ENCODE measurements at places on chromosomes 13 and 19.
A peak's percentile ranks its signal among the peaks of the same experiment; 100 is the strongest.

- no peak for DNase-seq
Measured at GRCh38 chr13:73740666-73741065, 393.5 kb downstream of the KLF12 start.

DNA sequence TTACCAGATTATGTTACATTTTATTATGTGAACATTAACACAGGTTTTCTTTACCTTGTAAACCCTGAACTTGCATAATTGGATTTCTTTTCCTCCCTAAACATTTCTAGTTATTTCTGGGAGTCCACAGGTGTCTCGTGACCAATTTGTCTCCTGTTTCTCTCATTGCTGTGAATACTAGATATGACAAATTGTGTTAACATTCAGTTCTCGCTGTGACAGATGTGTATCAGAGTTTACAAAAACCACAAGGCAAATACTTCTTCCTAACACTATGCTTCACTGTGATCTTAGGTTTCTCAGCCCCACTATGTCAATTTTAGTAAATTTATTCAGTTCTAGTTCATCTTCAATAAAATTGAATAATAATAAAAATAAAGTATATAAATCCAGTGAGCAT lies 1554.9 kb downstream of the EFNB2 start:
- no peak for DNase-seq

DNA sequence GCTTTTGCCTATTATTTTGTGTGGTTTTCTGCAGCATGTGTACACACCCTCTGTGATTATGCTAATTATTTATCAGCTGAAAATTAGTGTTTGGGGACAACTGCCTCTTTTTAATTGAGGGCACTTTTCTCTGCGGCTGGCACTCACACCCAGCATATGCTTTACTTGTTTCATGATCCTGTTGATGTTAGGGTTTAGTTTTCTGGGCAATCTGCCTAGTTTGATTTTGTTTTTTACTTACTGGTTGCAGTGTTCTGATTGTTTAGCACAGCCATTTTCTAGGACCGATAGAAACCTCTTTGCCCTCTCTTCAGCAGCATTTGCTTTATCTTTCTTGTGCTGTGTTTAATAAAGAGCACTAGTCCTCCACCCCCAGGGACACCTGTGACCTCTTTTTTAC lies 161.6 kb downstream of the PAN3 start:
- no peak for DNase-seq

GRCh38 chr19:3365836-3366752 lies at the start of gene NFIC:
NFIC (plus strand) TSS chr19:3366583; CDS start chr19:3366637, 54 bp downstream.
- no peak for DNase-seq

- DNase-seq: no peak
Measured at GRCh38 chr13:110298505-110299282, 8.3 kb downstream of the COL4A1 start.

DNA sequence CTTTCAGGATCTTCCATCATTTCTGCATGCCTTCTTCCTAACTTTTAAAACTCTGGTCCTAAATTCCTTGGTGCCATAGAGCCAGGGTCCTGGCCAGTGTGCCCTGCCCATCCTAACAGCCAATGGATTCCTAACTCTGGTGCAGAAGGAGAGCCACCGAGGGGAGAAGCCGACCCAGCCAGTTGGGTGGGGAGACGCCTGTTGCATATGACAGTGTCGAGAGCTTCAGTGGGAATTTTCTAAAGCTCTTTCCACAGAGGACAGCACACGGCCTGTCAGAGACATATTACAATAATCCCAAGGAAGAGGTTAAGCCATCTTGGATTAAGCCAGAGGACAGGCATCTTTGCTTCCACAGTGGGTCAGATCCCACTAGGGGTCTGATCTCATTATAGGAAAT lies 180.4 kb downstream of the ZNF536 start:
- no peak for DNase-seq

DNA sequence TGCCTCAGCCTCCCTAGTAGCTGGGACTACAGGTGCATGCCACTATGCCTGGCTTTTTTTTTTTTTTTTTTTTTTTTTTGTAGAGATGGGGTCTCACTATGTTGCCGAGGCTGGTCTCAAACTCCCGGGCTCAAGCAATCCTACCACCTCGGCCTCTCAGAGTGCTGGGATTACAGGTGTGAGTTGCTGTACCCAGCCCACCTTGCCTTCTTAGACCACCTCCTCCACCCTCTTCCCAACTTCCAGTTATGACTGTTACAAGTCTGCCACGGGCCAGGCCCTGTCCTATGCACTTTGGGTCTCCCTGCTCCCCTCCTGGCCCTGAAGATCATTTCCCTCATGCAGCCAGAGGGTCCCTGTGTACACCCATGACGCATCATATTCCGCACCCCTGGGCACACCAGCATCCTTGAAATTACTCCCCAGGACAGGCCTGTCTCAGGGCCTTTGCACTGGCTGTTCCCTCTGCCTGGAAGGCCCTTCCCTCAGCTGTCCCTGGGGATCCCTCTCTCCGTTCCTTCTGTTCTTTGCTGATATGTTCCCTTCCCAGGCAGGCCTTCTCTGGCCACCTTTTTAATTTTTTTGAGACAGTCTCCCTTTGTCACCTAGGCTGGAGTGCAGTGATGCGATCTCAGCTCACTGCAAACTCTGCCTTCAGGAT lies 3.0 kb downstream of the LGALS4 start:
- DNase-seq: no peak

DNA sequence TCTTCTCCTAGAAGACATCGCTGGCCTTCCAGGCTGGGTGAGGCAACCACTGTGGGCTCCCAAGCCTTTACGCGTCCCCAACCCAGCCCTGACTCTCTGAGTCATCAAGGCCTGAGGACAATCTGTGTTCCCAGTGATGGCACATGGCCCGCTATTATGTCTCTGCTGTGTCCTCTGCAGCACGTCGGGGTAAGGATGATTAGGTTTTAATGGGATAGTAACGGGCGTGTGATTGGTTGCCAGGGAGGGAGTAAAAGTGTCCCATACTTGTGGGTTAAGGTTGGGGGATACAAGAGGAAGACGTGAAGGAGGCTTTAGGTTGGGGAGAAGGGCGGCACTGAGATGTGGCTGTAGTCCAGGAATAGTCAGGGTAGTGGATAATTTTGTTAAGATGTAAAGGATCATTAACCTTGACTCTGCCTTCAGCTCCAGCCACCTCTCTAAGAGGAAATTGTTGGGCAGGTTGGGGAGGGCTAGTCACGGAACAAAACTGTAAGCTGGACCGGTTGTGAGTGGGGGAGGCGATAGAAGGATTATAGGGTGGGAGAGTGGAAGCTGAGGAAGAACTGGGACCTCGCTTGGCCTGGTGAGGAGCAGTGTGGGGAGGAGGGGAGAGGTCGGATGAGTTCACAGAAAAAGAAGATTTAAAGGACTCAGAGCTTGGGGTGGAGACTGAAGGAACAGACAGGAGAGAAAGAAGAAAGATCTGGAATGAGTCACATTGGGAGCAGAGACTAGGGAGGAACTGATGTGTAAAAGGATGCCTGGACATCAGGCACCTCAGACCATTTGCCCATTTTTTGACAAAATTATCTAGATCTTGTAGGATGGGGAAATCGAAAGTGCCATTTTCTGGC lies 27.9 kb upstream of the IGFL1 start:
- DNase-seq: no peak

DNA sequence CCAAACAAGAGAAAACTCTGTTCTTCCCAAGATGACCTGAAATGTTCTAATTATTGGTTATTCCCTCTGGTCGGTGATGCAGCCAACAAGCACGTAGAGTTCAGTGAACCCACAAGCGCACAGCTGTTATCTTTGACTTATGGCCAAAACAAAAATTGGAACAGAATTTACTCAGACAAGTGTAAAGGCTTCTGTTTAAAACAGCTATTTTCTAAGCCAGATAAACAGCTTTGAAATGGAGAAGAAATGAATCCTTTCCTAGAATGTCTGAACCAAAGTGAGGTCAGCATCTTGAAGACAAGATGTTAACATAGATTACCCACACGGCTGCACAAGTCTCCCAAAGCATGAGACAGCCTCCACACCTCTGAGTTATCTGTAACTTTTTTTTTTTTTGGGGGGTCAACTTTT lies 669.2 kb downstream of the DIAPH3 start:
- no peak for DNase-seq

- DNase-seq: no peak
Measured at GRCh38 chr13:105906746-105907145, 628.7 kb downstream of the EFNB2 start.

GRCh38 chr13:50144246-50145160 lies 129.3 kb downstream of the KCNRG start:
- DNase-seq: no peak

DNA sequence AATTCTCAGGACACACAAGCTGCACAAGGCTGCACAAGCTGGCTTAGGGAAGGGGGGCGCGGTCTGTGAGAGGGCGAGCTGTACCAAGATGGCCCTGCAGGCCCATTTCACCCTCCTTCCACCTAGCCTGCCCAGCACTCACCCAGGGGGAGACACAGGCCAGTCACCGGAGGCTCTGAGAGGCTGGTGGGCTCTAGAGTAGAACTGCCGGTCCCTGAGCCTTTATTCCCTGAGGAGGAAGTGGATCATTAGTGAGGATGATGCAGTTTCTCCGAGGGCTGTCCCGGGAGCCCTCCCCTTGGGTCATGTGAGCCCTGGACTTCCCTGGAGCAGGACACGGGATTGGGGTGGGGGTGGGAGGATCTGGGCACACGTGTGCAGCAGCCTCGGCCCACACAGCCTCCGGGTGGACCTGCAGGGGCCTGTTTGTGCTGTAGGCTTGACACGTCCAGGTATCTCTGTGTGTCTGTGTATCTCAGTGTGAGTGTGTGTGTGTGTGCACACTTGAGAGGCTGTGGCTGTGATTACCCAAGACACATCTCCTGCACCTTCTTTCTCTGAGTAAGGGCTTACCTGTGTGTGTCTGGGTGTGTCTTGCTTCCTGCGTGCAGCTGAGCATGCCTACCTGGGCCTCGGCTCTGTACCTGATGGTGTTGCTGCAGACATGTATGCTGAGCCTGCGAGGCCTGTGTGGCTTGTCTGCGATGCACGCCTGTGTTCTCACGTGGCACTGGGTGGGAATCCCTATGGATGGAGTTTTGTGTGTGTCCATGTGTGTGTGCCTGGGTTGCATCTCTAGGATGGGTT lies at the start of gene ACP5:
ACP5 (minus strand) TSS at position 195 of the 807 bp plus-strand sequence. CDS start 328 bp downstream, outside the sequence.
- peak; percentile 46 for DNase-seq

- no peak for DNase-seq
Measured at GRCh38 chr19:7349231-7349591, 474 bp downstream of the ARHGEF18 start.

DNA sequence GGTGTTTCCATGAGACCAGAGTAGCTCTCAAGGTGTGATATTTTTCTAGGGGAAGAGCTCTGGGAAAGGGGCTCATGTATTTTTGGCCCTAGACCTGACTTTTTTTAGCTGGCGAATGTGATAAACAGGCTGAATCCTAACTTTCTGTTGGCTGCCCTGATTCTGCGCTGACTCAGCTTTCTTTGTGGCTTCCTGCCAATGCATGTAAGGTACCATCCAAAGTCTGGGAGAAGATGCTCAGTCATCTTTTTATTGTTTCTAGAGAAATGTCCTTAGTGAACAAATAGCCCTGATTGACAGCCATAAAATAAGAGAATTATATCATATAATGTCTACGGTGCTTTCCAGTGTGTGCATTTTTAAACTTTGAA lies 113.6 kb upstream of the MBNL2 start:
- DNase-seq: no peak

- DNase-seq: no peak
Measured at GRCh38 chr19:41552558-41552957, 23.4 kb upstream of the CEACAM21 start.

- no peak for DNase-seq
Measured at GRCh38 chr19:30144242-30144758, 202.3 kb downstream of the URI1 start.

GRCh38 chr13:111472559-111473460 lies 152.4 kb downstream of the TEX29 start:
- no peak for DNase-seq

DNA sequence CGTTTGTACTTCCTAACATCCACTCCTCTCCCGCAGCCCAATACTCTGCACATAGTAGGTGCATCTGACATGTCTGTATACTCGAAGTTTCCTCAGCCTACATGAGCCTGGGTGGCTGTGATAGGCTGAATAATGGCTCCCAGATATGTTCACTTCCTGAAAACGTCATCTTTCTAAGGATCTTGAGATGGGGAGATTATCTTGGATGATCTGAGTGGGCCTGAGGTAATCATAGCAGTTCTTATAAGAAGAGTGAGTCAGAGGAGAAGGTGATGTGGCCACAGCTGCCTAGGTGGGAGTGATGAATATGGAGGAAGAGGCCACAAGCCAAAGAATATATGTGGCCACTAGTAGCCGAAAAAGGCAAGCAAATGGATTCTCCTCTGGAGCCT lies 84.2 kb downstream of the AKAP11 start:
- DNase-seq: no peak

- DNase-seq: peak; percentile 76
Measured at GRCh38 chr13:27826379-27827353, 34.4 kb downstream of the GSX1 start.

DNA sequence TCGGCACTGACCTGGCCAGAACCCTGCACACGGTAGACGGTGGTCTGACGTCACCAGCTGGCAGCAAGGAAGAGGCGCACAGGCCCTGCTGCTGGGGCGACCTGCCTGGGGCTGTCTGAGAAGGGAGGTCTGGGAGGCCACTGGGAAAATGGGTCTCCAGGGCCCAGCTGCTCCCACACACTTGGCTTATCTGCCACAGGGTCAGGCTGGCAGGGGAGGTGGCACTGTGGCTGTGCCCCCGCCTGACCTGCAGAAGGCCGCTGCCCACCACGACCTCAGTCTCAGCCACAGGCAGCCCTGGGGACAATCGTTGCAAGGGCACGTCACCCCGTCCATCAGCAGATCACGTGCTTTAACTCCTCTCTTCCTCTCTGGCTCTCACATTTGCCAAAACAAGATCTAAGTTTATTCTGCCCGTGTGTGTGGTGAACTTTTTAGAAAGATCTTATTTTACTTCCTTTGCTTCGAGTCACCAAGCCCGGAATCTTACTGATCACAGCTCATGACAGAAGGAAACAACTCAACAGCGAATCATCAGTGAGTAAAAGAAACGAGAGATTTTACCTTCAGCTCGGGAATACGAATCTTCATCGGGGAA lies 45.2 kb upstream of the RANBP3 start:
- no peak for DNase-seq

DNA sequence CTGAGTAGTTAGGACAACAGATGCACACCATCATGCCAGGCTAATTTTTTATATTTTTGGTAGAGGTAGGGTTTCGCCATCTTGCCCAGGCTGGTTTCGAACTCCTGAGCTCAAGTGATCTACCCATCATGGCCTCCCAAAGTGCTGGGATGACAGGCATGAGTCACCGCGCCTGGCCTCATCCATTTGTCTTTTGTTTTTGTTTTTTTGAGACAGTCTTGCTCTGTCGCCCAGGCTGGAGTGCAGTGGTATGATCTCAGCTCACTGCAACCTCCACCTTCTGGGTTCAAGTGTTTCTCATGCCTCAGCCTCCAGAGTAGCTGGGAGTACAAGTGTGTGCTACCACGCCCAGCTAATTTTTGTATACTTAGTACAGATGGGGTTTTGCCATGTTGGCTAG lies 57.0 kb downstream of the DNM2 start:
- no peak for DNase-seq

GRCh38 chr19:56966225-56966696 lies 125.7 kb upstream of the PEG3 start:
- DNase-seq: peak; percentile 82

GRCh38 chr19:664913-665443 lies 2.0 kb upstream of the RNF126 start:
- DNase-seq: peak; percentile 91
